Stimulated activated CD8-positive, alpha-beta memory T cell treated with anti-CD3 and anti-CD28 coated beads, Interleukin-4, amount 100 ng/mL, for 4 hours (primary cell): ENCODE measurements at places on chromosomes 11 and 22.

DNA sequence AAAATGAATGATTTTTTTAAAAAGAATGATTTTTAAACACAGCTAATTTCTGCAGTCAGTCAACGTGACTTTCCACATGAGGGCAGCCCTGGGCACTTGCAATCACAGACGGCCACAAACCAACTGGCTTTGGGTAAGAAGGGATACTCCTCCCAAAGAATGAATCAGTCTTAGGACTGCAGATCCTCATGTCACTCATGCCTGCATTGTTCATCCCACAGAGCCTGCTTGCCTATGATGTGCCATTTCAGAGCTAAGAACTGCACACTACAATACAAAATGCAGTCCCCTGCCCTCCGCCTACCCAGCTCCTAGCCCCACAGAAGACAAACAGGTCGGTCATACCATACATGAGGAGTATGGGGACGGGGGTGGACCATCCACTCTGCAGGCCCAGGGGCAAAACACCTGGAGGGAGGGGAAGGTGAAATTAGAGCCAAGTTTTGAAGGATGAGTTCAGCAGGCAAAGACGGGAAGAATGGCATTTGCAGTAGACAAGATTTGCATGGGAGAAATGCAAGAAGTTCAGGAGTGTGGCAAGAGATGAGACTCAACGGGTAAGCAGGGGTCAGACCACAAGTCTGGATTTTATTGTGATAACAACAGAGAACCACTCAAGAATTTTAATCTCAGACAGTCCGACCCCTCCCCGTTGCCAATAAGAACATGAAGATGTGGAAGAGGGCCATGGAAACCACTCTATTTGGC lies 24.7 kb downstream of the PACSIN2 start:
- DNase-seq: no peak

GRCh38 chr22:40637183-40638150 lies 948 bp upstream of the MRTFA start:
- DNase-seq: peak; percentile 12

DNA sequence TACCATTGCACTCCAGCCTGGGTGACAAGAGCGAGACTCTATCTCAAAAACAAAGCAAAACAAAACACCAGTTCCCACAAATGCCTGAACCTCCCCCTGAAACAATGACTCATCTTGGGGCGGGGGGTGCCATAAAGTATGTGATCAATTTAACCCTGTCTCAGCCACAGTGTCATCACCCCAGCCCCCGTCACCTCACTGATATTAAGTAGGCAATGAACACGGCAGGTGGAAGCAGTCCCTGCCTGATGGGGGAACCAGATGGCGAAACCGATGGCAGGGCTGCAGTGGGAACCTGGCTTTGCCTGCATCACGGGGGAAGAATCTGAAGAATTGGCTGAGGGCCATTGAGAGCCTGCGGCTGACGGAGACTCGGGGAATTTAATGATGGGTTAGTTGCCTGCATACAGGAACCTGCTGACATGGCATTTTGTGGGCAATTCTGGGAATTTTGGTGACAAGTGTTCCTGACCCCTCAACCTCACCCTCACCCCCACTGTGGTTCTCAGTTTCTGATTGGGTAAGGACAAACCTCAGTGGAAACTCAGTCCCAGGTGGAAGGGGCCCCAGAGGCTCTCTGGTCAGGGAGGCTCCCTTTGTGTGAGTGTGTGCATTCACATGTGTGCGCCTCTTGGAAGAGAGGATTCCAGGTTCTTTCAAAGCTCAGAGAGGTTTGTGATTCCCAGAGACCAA lies 39.1 kb upstream of the SHISAL1 start:
- DNase-seq: no peak

- DNase-seq: no peak
These were observed 67.9 kb downstream of the DCUN1D5 start for GRCh38 chr11:103024086-103024485.

DNA sequence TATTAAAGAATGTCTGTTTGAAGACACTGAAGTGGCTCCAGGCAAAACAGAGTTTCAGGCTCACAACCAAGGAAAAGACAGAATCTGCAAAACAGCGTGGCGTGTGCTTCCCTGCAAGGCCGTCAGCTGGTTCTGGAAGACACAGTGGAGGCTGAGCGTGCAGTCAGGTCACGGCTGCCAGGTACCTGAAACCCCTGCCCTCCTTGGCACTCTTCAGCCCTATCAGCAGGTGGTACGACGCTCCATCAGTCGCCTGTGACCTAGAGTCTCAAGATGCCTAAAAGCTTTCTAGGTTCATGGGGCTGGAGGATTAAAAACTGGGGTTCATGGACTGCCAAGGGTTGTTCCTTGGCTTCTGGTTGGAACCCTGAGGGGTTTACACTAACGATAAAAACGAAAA lies 65.9 kb downstream of the TRMU start:
- DNase-seq: no peak
